Stimulated activated CD8-positive, alpha-beta memory T cell treated with anti-CD3 and anti-CD28 coated beads, Interleukin-4, amount 100 ng/mL, for 1 hour (primary cell): ENCODE measurements at places on chromosomes 1 and 21.

- no peak for DNase-seq
Observed at GRCh38 chr1:244821134-244821533, 14.3 kb upstream of the COX20 start.

DNA sequence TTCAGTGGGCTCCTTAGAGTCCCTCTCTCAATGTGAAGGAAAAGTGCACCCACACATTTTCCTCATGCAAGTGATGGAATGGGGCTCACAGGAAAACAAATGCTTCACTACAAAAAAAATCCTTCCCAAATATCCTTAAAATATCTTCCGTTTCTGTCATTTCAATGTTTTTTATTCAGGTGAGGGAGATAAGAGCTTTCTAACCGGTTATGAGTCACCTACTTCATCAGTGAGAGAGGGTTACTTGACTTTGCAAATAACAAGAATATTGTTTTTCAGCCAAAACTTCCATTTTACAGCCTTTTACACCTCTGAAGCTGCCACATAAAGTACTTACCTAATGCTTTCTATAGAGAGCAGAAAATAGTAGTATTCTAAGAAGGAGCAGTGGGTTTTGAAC lies 98.3 kb upstream of the CD55 start:
- no peak for DNase-seq

DNA sequence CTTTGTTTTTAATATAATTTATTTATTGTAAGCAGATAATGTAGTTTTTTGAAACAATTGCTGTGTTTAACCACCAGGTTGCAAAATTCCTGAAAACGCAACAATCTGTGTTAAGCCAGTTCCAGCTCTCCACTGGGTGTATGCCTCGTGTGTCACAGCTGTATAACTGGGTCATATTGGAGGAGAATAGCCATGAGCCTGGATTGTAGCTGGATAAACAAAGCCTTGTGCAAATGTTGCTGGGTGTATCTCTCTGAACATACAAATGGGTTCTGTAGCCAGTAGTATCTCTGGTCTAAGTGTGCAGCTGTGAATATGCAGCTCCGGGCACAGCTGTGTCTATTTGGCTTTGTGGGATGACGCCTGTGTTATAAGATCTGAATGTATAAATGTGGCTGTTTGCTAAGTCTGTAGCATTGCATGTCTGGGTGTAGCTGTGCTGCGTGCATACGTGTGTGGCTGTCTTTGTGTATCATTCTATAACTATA lies 2.8 kb downstream of the TCEA3 start:
- no peak for DNase-seq

DNA sequence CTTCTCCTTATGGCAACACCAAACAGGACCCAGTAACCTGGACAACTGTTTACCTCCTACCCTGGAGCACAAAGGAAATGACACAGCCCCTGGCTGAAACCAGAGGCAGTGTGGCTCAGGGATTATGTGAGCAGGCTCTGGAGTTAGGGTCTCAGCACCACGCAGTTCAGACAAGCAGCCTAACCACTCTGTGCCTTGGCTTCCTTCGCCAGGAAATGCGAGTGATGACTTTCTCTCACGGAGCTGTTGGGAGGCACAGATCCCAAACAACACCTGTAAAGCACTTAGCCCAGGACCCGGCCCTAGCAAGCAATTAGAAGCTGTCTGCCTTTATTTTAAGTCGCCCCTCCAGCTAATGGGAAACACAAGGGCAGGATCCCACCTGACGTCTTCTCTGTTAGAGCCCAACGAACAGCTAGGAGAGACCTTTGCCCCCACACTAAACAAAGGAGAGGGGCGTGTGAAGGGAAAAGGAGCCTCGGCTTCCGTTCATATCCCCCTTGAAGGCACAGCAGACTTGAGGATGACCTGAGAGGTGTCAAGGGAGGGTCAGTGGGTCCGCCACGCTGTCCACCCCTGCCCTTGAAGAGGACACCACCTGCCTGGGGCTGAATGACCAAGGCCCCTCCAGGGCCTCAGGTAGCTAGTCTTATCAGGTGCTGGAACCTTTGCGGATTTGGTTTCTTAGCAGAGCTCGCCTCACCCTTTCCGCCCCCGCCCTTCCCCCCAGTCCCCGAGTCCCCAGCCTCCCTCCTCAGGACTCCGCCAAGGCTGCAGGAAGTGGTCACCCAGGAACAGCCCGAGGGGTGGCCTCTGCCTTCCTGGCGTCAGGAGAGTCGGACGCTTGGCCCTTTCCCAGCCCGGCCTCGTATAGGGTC lies 860 bp downstream of the TMEM63A start:
- DNase-seq = no peak
